ENCODE measurements at places on chromosomes 7 and 10. TPM values are rescaled to one million over a fixed set of nuclear protein-coding genes. Genes with fewer than 3 reads are reported as not detected.

The FAM25A gene
- total RNA-seq: not detected

The RRP12 gene
- total RNA-seq: 10.6 TPM

The HOXA4 gene
- total RNA-seq: not detected

The ZDHHC16 gene
- total RNA-seq: 12.5 TPM

The GTPBP10 gene
- total RNA-seq: 16.5 TPM

The MBLAC1 gene
- total RNA-seq: 2.2 TPM

The TFR2 gene
- 3.9 TPM for total RNA-seq

The ZNF248 gene
- 54.6 TPM for total RNA-seq

The NPS gene
- total RNA-seq: not detected

Data from temporal lobe (tissue), 4 donors.